ENCODE measurements at places on chromosomes 7 and 10.
A peak's percentile ranks its signal among the peaks of the same experiment; 100 is the strongest.

GRCh38 chr7:82559193-82559805 lies 115.7 kb upstream of the CACNA2D1 start:
- DNase-seq: no peak

GRCh38 chr7:33964417-33965182 lies 59.3 kb downstream of the BMPER start:
- DNase-seq: no peak

- DNase-seq: no peak
These were observed 67.4 kb upstream of the ZNF438 start for GRCh38 chr10:31099094-31099493.

DNA sequence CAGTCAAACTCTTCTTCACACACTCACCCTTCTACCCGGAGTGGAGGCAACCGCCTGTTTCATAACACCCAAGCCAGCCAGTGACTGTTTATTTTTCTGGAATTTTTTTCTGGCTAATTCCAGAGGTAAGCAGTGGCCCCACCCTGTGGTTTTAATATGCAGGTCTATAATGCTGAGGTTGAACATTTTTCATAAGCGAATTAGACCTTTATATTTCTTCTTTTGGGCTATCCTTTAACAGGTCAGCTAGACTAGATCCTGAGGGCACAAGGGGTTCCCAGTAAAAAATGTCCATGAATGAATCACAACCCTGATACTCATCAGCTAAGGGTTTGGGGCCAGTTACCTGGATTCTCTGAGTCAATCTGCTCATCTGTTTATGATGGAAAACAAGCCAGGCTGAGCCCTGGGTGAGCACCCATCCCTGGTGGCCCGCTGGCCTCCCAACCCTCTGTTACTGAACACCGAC lies 76.2 kb downstream of the GRB10 start:
- no peak for DNase-seq

DNA sequence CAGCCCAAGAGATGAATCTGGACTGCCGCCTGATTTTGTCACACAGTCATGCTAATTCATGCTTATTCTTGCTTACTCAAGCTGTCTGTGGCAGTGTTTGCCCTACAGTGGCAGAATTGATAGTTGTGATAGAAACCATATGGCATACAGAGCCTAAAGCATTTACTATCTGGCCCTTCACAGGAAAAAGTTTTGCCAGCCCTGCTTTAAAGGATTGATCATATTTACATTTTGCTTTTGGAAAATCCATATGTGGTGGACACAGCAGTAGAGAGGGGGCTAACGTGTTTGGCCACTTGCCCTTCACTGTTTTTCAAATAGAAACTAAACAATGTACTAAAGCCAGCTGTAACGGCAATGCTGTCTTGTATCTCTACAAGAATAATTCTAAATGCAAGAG lies 974.0 kb upstream of the GHITM start:
- no peak for DNase-seq

DNA sequence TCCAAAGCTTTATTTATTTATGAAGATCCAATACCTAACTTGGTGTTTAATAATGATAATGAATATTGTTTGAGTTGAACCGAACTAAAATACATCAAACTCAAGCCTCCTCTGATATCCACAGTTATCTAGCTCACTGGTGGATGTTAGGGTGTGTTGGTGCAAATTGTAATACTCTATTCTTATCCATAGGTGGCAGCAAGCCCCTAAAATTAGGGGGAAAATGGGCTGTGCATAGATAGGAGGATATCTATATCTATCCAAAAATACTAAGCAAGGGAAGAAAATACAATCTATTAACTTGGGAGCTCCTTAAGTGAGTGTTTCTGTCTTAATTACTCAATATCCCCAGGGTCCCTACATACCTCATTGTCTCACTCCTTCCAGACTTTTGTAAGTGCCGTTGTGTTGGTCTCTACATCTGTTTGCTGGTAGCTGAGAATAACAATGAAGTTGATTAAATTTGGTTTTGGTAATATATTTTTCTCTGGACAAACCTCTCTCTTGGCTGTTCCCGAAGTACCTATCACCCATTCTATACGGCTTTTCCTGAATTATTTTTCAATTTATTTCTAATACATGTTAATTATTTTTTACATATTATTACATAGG lies 55.0 kb upstream of the VWDE start:
- DNase-seq: no peak

DNA sequence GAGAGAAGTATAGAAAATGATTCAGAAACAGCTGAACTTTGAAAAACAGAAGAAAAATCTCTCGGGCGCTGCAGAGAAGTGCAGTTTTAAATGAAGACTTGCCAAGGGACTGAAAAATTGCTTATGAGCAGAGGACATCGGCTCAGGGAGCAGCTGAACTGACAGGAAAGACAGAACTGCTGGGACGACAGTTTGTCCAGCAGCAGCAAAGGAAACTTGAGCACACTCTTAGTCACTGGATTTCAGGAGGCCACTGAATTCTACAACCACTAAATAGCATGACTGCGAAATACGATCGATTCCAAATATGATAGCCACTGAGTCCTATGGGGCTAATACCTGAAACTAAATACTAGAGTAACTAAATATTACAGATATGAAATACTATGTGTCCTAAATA lies 43.0 kb downstream of the LEP start:
- no peak for DNase-seq

- no peak for DNase-seq
These were observed 301.5 kb downstream of the GRID1 start for GRCh38 chr10:86064931-86065662.

DNA sequence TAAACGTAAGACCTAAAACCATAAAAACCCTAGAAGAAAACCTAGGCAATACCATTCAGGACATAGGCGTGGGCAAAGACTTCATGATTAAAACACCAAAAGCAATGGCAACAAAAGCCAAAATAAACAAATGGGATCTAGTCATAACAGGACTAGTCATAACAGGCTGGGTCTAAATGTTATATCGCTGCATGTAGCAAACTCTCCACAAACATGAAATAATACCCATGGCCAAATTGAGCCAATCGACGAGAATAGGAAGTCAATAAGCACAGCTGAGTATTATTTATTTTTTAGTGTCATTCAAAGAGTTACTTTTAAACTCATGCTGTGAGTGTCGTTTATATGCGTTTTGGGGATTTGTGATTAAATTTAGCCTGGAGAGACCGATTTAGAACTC lies 225.1 kb downstream of the TFEC start:
- no peak for DNase-seq

GRCh38 chr10:131898713-131899112 lies 2.1 kb upstream of the PPP2R2D start:
- DNase-seq: no peak

DNA sequence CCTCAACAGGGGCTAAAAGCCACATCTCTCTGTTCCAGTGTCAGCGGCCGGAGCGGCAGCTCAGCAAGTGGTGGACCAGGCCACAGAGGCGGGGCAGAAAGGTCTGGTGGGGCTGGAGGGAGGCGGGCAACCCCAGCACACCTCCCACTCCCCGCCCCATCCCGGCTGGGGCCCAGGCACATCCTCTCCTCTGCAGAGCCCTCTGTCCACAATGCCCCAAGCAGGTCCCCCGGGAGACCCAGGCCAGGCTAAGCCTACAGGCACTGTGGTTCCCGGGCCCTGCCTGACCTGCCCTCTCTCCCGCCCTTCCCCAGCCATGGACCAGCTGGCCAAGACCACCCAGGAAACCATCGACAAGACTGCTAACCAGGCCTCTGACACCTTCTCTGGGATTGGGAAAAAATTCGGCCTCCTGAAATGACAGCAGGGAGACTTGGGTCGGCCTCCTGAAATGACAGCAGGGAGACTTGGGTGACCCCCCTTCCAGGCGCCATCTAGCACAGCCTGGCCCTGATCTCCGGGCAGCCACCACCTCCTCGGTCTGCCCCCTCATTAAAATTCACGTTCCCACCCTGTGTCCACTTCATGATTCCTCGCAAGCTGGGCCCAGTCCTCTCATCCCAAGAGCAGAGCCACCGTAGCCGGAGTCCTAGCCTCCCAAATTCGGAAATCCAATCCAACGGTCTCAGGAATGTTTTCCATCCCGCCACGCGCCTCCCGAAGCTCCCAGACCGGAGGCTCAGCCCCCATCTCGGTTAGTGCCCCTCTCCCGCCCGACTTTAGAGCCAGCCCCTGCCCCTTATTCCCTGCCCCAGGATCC lies 2.1 kb downstream of the ADIRF start:
- DNase-seq: no peak

DNA sequence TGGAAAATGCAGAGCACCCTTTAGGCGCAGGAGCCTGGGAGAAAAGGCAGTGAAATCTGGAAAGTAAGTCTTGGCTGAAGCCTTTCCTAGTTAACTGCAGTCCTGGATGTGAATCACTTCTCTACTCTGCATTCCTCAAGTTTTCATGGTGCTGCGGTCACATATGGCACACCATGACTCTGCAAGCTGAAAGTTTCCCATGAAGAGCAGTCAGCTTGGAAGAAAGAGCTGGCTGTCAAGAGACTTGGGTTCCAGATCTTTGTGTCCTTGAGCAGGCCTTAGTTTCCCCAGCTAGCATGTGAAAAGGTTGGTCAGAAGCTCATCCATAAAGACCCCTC lies 548.3 kb downstream of the SORCS3 start:
- DNase-seq: no peak

- DNase-seq: no peak
These were observed 106.8 kb downstream of the UBE2H start for GRCh38 chr7:129845972-129846327.

GRCh38 chr10:77090381-77091356 lies 546.9 kb downstream of the KCNMA1 start:
- DNase-seq: no peak

- DNase-seq: no peak
These were observed 51.8 kb downstream of the RASGEF1A start for GRCh38 chr10:43214956-43215561.

GRCh38 chr10:28305553-28305952 lies 2.7 kb upstream of the MPP7 start:
- no peak for DNase-seq

DNA sequence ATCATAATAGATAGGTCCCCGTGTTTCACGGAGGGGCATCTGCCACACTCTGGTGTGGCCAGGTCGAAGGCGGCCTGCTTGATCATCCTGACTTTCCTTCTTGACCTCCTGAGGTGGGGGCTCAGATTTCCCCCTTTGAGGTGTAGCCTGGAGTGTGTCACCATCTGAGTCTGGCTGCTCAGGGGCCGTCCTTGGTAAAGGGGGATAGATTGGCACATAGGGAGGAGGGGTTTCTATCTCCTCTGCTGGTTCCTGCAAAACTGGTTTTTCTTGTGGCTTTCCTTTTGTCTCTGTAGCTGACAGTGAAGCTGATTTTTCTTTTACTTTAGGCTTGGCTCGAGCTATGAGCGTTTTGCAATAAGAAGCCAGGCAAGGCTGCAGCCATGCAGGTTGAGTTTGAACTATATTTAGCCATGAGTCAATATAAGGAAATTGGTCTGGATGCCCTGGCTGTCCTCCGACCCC lies 7.1 kb upstream of the ZNF117 start:
- DNase-seq: peak; percentile 57

DNA sequence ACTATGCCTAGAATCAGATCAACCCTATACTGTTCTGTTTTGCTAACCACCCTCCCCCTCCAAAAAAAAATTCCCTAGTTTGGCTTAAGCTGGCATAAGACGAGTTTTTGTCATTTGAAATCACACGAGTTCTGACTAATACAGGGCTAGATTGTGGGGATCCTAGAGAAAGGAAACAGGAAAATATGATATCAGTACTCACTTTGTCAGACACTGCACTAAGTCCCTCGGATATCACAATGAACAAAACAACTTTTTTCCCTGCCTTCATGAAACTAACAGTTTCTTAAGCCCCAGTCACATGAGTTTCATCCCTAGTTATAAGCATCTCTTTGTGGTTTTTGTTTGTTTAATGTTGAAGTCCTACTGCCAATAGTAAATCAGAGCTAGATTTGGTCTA lies 118.5 kb downstream of the ITGB8 start:
- no peak for DNase-seq

All from LNCaP clone FGC (cell line).